ENCODE measurements at places on chromosomes 6 and 20. TPM values are rescaled to one million over a fixed set of nuclear protein-coding genes. Genes with fewer than 3 reads are reported as not detected.

TCF15 gene
- not detected for total RNA-seq

DLK2 gene
- total RNA-seq: 0.76 TPM

BTN1A1 gene
- not detected for total RNA-seq

TPX2 gene
- total RNA-seq: 5.4 TPM

OPRM1 gene
- not detected for total RNA-seq

SYNDIG1 gene
- not detected for total RNA-seq

SLC17A9 gene
- total RNA-seq: 4.1 TPM

LINC00237 gene
- total RNA-seq: not detected

HLA-DRB1 gene
- total RNA-seq: 186 TPM

CPNE5 gene
- total RNA-seq: 4.3 TPM

OR2J3 gene
- not detected for total RNA-seq

ATAT1 gene
- total RNA-seq: 7.2 TPM

BCAS1 gene
- total RNA-seq: 15.6 TPM

- no peak for DNase-seq
Observed at GRCh38 chr20:46720019-46720418, 10.6 kb downstream of the SLC2A10 start.

GRCh38 chr20:44703183-44703925, 11.8 kb upstream of the CCN5 start:
- no peak for DNase-seq

GRCh38 chr20:39302312-39302711, 340.2 kb downstream of the DHX35 start:
- no peak for DNase-seq

GRCh38 chr6:71229477-71229876, 59.1 kb upstream of the OGFRL1 start:
- no peak for DNase-seq

- no peak for DNase-seq
Observed at GRCh38 chr6:126227833-126228702, 111.8 kb upstream of the CENPW start.

GRCh38 chr20:56358600-56359211, at the start of gene FAM210B:
FAM210B (plus strand) TSS chr20:56358974; CDS start chr20:56359006, 32 bp downstream.
- DNase-seq: peak; percentile 82

GRCh38 chr6:99521633-99522151, 6.5 kb upstream of the USP45 start:
- no peak for DNase-seq

DNA sequence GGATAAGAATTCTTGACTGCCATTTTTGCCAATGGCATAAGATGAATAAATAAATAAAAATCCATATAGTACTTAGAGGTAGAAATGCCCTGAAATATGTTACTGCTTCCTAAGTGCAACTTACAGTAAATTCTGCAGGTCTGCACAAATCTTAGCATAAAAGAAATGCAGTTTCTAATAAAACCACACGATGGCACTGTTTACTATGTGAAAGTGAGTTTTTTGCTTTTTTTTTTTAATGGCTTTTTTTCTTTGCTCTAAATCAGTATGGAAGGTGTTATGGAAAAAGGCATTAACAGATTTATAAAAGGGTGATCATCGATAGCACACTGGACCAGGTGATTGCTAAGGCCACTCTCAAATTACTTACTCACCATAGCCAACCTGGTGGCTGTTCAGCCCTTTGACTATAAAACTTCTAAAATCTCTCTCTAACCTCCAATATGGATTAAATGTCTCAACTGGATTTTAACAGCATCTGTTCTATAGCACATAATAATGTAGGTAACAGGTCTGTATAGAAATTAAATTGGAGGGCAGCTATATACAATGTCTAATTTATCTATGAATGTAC, 45.8 kb downstream of the AHI1 start:
- no peak for DNase-seq

- DNase-seq: no peak
Observed at GRCh38 chr20:2658414-2659354, 5.3 kb downstream of the IDH3B start.

DNA sequence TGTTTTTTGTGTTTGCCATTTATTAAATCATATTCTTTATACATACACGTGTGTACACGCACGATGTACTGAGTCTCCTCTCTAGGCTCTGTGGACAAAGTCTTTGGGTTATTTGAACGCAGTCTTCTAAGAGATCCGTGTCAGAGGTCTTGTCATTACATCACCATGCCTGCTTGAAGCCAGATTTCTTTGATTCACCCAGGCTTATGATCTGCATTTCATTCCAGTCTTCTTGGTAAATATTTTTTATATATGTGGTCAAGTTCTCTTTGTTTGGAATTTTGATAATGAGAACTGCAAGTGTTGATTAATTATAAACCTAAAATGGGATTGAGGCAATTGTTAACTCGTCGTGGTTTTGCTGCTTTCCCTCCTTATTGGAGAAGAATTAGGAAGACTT, 34.6 kb downstream of the KCNS1 start:
- no peak for DNase-seq

- DNase-seq: no peak
Observed at GRCh38 chr6:119543332-119543731, 193.8 kb upstream of the MAN1A1 start.

GRCh38 chr20:34528921-34529297, 12.7 kb downstream of the DYNLRB1 start:
- no peak for DNase-seq

GRCh38 chr20:15446373-15446772, 1109.0 kb upstream of the FLRT3 start:
- no peak for DNase-seq

DNA sequence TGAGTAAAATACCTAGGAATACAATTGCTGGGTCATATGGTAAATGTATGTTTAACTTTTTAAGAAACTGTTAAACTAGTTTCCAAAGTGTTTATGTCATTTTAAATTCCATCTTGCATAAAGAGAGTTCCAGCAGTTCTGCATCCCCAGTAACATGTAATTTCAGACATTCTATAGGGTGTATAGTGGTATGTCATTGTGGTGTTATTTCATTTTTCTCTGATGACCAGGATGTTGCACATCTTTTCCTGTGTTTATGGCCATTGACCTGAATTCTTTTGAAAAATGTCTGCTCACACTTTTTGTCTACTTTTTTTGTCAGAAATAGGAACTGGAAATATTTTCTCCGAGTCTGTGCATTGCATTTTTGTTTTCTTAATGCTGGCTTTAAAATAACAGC, 128.9 kb downstream of the TMEM200A start:
- no peak for DNase-seq

DNA sequence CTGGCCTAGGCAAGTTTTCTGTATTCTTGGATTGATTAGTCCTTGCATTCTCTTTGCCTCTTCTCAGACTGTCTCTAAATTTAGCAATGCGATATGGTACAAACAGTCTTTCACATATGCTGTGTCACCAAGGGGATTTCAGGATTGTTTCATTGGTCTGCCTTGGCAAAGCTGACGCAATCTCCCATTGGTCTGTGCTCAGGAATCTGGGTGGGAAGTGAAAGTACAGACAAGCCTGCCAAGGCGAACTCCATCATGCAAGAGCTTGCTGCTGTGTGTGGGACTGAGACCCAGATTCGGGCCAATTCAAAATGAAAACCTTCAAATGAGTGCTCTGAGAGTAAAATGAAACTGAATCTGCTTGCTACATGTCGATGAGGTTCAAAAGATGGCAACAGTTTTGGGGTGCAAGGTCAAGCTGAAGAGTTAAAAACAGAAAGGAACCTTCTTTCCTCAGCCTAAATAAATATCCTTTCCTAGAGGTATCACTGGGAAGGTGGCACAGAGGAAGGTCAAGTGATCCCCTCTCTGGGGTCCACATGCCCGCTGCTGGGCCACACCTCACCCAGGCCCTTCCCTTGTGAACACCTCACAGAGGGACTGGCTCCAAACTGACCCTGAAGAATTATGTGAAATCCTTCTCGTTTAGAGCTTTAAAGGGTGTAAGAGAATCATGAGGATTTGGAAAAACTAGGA, 198.8 kb upstream of the PREP start:
- DNase-seq: no peak

DNA sequence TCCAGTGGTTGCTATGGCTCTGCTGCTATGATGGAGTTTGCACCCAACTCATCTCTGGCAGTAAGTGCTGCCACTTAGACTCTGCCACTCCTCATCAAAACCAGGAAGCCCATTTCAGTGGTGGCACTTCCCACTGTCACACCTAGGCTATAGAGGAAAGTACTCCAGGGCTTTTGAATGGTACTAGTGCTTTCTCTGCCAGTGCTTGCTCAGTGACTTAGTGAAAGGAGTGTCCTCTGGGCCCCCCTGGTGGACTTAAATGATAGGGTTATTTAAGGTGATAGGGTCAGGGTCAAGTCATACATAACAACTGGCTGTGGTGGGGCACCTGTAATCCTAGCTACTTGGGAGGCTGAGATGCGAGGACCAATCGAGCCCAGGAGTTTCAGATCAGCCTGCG, 22.8 kb downstream of the FITM2 start:
- no peak for DNase-seq

DNA sequence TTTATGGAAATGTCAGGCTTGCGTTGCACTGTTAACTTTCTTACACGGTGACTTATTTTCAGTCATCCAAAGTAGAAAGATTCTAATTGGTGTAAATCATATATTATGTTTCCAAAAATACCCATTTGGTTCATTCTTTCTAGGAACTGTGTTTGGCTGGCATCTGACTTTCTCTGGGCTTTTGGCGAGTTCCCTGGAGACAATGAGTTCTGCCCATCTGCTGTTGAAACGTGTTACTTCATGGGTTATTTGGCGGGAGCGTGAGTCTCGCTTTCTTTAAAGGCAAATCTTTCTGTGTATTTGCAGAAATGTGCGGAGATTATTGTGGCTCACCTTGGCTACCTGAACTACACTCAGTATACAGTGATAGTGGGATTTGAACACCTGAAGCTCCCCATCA, 29.5 kb downstream of the TMEM181 start:
- DNase-seq: no peak

DNA sequence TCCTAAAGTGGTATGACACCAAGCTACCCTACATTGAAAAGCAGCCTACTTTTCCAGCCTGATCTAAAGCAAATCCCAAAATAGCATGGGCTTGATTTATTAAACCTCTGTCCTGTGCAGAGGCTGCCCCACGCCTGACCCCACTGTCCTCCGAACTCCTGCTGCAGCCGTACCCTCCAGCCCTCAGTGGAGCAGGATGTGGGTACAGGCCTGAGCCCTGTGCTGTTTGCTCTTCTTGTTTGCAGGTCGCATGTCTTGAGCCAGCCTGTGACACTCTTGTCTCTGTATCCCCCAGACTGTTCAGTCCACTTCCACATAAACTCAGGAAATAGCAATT, 61.2 kb downstream of the RPP40 start:
- no peak for DNase-seq

DNA sequence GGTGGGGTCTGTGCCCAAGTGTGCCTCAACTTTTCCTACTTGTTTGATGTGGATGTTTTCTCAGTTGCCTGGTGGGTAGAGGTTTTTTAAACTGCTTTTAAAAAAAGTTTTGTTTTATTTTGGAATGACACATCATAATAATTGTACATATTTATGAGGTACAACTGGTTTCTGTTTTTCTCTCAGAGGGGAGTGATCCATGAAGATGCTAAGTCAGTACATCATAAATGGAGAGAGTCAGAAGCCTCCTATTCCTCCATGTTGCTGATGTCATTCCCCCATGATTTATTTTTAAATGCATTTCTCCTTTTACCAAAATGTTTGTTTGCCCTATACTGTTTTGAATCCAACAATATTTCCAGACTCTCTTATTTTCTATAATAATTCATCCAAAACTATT, 77.3 kb upstream of the CLVS2 start:
- DNase-seq: no peak

GRCh38 chr6:81808851-81809570, 56.5 kb upstream of the TENT5A start:
- DNase-seq: no peak

GRCh38 chr6:7758456-7758855, 32.6 kb downstream of the BMP6 start:
- DNase-seq: no peak

DNA sequence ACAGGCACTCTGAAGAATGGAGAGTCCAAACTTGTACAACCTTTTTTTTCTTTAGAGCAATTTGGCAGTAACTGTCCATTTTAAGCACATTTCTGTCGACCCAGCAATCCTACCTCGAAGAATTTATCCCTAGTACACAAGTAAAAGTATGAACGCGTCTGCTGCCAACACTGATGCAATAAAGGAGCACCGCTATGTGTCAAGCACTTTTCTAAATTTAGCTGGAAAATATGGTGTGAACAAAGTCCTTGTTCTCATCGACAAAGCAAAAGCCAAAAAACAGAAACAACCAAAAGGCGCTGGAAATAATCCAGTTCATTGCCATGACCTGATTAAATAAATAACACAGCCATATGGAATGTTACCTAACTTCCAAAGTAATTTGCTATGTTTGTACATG, 1.1 kb downstream of the DPM1 start:
- DNase-seq: no peak

DNA sequence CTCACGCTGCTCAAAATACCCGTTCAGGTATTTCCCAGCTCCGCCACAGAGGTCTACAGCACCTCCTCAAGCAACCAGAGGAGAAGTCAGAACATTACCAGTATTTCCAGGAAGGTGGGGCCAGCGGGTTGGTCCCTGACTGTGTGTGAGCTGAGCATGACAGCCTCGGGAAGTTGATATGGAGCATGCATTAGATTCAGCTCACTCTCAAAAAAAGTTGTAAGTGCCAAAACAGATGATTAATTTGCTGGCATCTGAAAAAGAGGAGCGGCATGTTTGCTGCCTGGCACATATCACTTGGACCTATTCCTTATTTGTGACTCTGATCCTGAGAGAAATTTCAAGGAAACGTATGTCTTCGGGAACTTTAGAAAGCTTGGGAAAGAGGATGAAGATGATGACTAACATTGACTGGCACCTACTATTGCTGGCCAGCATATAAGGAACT, 32.3 kb downstream of the ELOVL2 start:
- no peak for DNase-seq

DNA sequence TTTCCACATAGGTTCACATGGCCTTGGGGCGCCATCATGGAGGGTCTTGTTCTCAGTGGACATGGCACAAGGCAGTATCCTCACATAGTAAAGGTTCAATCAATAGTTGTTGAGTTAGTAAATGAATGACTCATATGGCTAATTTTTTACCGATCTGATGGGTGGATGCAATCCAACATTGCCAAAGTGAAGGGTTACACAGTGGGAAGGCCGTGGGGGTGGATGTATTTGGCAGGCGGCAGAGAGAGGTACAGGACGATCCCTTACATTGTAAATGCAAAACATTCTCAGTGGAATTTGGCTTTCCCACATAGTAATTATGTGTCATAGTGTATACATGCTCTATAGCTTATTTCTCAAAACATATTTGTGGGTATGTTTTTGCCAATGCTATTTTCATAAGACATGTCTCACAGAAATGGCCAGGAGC, 21.0 kb upstream of the PDE7B start:
- DNase-seq: no peak

- no peak for DNase-seq
Observed at GRCh38 chr20:3245156-3245555, 6.2 kb upstream of the SLC4A11 start.

GRCh38 chr6:46017726-46018125, 2.1 kb upstream of the CLIC5 start:
- DNase-seq: no peak

GRCh38 chr20:6100246-6100645, 22.6 kb downstream of the FERMT1 start:
- no peak for DNase-seq

- no peak for DNase-seq
Observed at GRCh38 chr6:136464874-136465273, 85.3 kb downstream of the MAP7 start.
